Stimulated activated CD4-positive, alpha-beta T cell treated with anti-CD3 and anti-CD28 coated beads, Interleukin-12 subunit alpha, Interleukin-12 subunit beta, amount 100 ng/mL, for 24 hours (primary cell): ENCODE measurements at places on chromosomes 7 and 10.

GRCh38 chr10:30438021-30438850, 4.3 kb downstream of the MAP3K8 start:
- no peak for DNase-seq

GRCh38 chr10:17784688-17785087, 24.5 kb upstream of the MRC1 start:
- DNase-seq, result no peak

DNA sequence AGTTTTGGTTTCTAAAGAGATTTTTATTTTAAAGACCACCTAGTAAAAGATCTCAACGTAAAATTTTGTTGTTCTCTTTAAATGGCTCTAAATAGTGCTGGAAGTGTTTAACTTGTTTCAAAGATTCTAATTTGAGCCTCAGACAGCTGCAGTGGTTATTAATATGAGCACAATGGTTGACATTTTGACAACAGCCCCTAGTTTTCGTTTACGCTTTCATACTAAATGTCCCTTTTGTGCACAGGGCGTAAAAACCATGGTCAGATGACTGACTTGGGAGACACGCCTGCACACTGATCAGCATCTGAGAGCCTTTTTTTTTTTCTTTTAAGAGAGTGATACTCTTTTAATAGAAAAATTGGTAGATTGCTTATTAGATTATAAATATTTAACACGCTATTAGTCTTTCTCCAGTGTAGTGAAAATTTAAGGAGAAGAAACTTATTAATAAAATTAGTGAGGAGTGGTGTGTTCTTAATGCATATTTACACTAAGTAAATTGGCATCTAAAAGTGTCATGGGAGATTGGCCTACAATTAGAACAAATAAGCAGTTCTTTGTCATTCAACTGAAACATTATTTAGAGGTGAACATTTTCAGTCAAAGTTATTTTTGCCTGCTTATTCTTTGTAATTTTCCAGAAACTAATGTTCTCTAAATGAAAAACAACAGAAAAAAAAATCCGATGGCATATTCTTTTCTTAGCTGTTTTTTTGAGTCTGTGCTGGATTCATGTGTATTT, 182.8 kb upstream of the PHYHIPL start:
- no peak for DNase-seq

- no peak for DNase-seq
These were observed 174.2 kb upstream of the CTBP2 start for GRCh38 chr10:125334545-125334944.

- no peak for DNase-seq
These were observed 138.9 kb upstream of the SLC13A1 start for GRCh38 chr7:123338688-123339087.

GRCh38 chr7:90345595-90346335, 751 bp upstream of the GTPBP10 start:
- DNase-seq, result no peak

- DNase-seq, result no peak
These were observed 1.9 kb downstream of the TMEM229A start for GRCh38 chr7:124030964-124031363.
